ENCODE measurements at places on chromosomes 5 and 9.
A peak's percentile ranks its signal among the peaks of the same experiment; 100 is the strongest.

- no peak for DNase-seq
These were observed 67.7 kb upstream of the SPOCK1 start for GRCh38 chr5:137566780-137567179.

DNA sequence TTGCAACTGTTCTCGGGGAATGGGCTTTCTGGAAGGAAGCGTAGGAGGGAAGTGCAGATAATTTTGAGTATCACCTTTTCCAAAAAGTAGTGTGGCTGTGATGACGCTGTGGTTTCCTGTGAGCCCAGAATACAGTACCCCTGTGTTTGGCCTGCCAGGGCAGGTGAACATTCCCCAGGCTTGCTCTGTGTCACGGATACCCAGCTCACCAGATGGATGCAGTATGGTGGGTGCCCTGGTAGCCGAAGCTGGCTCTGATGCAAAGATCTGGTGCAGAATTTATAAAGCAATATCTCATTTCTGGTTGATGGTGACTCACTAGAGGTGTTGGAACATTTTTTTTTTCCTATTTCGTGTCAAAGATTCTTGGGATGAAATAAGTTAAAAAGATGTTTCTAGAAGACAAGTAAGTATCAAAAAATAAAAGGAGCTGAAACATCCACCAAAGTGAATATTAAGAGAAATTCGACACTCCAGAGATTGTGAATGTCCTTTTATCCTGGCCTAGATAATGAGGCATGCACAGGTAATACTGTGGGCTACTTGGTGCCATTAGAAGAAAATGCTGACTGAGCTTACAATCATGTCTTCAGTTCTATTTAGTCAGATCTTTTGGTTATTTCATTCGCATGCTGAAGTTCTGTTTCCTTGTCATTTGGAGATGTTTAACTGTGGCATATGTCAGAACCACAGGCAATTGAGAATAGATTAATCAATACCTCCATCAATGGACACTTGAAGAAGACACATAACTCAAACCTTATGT lies 200.1 kb downstream of the GADD45G start:
- DNase-seq, result no peak

- DNase-seq, result no peak
These were observed 86.9 kb downstream of the UBE2QL1 start for GRCh38 chr5:6535594-6535993.

GRCh38 chr5:17477043-17477442 lies 21.0 kb upstream of the TAF11L2 start:
- DNase-seq, result peak; percentile 6

DNA sequence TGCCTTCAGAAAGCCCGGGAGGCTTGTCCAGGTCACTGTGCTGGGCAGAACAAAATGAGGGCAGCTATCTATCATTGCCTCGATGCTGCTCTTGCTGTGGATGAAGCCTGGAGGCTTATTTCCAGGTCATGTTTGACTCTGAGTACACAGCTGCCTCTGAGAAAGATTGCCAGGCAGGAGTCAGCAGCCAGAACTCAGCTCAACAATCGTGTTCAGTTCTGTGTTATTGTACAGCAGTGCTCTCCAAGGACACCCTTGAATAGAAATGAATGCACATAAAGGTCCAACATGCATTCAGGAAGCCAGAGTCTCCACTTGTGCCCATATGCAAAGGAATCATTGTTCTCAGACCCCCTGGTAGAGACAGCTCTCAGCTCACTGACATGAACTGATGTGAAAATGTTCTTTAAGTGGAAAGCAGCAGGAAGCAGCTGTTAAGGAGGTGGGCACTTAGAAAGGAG lies 61.7 kb upstream of the ZFR start:
- peak; percentile 79 for DNase-seq

DNA sequence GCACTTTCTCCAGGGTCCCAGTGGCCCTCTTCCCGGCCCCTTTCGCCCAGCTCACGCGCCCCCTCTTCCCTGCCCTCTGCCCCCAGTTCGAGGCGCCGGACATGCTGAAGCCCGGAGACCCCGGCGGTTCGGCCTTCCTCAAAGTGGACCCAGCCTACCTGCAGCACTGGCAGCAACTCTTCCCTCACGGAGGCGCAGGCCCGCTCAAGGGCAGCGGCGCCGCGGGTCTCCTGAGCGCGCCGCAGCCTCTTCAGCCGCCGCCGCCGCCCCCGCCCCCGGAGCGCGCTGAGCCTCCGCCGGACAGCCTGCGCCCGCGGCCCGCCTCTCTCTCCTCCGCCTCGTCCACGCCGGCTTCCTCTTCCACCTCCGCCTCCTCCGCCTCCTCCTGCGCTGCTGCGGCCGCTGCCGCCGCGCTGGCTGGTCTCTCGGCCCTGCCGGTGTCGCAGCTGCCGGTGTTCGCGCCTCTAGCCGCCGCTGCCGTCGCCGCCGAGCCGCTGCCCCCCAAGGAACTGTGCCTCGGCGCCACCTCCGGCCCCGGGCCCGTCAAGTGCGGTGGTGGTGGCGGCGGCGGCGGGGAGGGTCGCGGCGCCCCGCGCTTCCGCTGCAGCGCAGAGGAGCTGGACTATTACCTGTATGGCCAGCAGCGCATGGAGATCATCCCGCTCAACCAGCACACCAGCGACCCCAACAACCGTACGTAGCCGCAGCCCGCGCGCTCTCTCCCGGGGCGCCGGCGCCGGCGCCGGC lies 1.0 kb downstream of the PRDM6 start:
- no peak for DNase-seq

- DNase-seq, result peak; percentile 2
These were observed 26.4 kb upstream of the TMOD1 start for GRCh38 chr9:97475059-97475458.

- DNase-seq, result no peak
These were observed 32.6 kb downstream of the FNBP1 start for GRCh38 chr9:130010151-130010988.

- no peak for DNase-seq
These were observed 81.9 kb upstream of the CTSL start for GRCh38 chr9:87643778-87644570.

DNA sequence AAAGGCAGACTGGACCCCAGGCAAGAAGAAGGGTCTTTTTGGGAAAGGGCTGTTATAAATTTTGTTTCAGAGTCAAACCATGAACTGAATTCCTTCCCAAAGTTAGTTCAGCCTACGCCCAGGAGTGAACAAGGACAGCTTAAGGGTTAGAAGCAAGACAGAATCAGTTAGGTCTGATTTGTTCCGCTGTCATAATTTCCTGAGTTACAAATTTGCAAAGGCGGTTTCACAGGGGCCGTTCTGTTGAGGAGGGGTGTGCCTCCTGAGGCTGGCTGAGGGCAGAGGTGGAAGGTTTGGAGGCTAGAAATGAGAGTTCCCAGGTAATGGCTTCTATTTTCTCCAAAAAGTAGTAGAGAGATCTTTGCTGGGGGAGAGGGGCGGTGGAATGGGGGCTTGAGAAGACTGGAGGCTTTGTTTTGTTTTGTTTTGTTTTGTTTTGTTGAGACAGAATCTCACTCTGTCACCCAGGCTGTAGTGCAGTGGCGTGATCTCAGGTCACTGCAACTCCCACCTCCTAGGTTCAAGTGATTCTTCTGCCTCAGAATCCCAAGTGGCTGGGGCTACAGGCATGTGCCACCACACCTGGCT lies 4.1 kb upstream of the CERCAM start:
- no peak for DNase-seq

DNA sequence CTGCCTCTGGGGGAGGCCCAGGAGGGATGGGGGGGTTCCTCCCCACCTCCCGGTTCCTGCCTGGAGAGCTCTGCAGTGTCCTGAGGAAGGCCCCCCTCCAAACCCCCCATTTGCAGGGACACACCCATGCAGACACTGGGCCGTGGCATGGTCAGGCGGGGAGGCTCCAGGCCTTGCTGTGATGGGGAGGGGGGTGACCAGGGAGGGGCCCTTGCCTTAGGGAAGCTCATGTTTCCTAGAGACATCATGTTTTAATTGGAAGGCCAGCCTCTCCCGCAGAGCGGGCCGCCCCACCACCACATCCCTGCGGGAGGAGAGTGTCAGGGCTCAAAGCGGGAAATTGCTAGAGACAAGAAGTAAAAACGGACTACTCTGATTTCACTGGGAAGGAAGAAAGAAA lies 12.0 kb downstream of the PRRX2 start:
- no peak for DNase-seq

GRCh38 chr5:41539454-41539853 lies 29.1 kb upstream of the PLCXD3 start:
- DNase-seq, result no peak

DNA sequence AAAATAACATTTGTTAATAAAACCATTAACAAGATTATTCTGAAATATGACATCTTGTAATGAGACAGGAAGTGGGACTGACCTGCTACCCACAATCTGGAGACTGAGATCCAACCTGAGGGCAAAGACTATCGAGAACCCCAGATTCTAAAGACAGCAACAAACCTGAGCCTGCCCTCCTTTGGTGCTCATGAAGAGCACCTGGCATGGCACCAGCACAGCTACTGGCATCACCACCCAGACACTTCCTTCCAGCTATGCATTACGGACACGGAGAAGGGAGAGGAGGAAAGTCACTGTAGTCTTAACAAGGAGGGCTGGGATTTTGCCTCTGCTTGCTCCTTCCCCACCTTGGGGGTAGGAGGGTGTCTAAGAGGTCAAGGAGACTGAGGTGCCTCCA lies 105.5 kb downstream of the AUH start:
- DNase-seq, result no peak

GRCh38 chr5:116248432-116248831 lies 163.6 kb downstream of the COMMD10 start:
- DNase-seq, result no peak

- DNase-seq, result no peak
These were observed 146.4 kb downstream of the FBXL7 start for GRCh38 chr5:15646371-15646770.

GRCh38 chr5:133247151-133247709 lies 195.4 kb downstream of the HSPA4 start:
- no peak for DNase-seq

DNA sequence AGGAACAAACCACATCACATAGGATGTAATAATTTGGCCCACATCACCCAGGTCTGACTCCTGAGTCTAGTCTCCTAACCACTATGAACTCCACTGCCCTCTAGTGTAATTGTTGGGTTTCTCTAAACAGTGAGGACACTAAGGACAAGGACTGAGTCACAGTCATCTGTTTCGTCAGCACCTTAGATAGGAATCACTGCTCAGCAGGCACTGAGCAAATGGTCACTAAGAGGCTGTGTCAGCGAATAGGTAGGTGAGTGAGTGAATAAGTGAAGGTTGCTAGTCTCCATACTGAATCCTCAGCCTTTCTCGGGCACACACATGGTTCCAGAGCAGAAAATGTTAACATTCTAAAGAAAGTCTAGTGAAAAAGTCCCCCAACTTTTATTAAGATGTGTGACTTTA lies 278.6 kb downstream of the SPOCK1 start:
- peak; percentile 62 for DNase-seq

- no peak for DNase-seq
These were observed 241.1 kb upstream of the KLF4 start for GRCh38 chr9:107730666-107731065.

DNA sequence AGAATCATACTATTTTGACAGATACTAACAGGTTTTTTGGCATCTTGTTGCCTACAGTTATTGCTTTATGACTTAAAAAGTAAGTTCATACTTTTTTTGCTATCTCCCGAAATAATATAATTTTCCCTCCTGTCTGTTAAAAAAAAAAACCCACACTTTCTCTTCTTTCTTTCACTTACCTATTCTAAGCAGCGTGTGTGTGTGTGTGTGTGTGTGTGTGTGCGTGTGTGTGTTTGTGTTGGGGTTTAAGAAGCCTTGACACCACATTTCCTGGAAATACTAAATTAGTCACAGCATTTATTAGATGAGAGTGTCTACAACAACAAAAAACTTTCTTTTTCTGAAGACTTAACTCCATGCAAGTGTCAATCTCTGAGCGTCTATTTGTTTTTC lies 12.4 kb downstream of the TNFAIP8 start:
- DNase-seq, result no peak

DNA sequence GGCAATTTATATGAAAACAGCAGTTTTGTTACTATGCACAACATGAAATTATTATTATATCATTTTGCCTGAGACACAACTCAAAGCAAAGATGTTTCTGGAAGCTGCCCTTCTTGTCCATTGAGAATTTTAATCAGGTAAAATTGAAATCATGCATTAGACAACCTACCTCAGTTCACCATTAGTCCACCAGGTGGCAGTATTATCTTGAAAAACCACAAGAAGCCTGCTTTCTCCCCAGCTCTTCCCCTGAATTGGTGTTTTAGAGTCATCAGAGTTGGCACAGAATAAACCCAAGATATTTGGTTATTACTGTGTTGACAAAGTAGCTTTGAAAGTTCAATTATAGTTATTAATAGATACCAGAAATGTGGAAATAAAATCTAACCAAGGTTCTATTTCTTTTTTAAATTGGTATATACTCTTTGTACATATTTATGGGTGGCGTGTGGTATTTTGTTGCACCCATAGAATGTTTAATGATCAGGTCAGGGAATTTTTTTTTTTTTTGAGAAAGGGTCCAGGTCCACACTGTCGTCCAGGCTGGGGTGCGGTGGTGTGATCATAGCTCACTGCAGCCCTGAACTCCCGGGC lies 25.7 kb downstream of the UTP15 start:
- DNase-seq, result peak; percentile 60

- DNase-seq, result no peak
These were observed 410.6 kb downstream of the PSAT1 start for GRCh38 chr9:78707481-78707991.

GRCh38 chr5:98938464-98938863 lies 9.7 kb upstream of the CHD1 start:
- DNase-seq, result no peak

DNA sequence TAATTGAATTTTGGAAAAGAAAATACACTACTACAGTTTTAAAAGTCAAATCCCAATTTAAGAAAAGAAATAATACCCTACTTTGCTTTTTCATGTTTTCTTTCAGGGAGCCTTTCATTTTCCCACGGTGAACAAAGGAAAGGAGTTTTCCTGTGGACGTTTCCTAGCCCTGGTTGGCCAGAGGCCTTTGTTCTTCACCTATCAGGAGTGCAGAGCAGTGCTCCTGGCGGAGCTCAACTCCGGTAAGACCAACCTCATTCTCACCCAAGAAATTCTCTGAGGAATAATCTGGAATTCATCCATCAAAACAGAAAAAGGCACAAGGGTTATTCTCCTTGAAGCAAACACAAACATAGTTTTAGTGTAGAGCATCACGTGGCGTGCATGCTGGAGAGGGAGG lies 248.9 kb downstream of the ADGRV1 start:
- no peak for DNase-seq

- no peak for DNase-seq
These were observed 6.7 kb downstream of the FAM114A2 start for GRCh38 chr5:154031937-154032489.

GRCh38 chr5:42950456-42951292 lies 89.4 kb downstream of the ANXA2R start:
- DNase-seq, result peak; percentile 36

- DNase-seq, result no peak
These were observed 392.6 kb upstream of the BRINP1 start for GRCh38 chr9:119761812-119762211.

GRCh38 chr5:58497386-58497785 lies 6.2 kb downstream of the GAPT start:
- no peak for DNase-seq

DNA sequence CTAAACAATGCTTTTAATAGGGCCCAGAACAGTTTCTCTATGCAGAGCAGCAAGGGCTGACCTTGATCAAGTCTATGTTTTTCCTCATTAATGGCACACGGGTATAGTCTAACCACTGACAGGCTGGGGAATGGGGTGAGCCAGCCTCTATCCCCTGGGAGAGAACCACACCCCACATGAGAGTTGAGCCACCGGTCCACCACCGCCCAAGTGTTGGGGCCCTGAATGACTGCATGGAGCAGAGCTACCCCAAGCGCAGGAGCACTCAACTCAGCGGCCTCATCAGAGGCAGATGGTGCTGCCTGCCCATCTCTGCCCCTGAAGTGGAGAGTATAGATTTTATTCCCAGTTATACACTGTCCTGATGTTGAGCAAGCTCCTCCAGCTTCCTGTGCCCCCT lies 247.9 kb upstream of the IRX1 start:
- DNase-seq, result no peak

GRCh38 chr5:173328844-173329490 lies 753 bp upstream of the STC2 start:
- peak; percentile 45 for DNase-seq

Measured in NCI-H345 (cell line).